Activated naive CD4-positive, alpha-beta T cell (primary cell): ENCODE measurements at places on chromosomes 2 and 18.

- DNase-seq = no peak
Measured at GRCh38 chr2:75003773-75004172, 45.3 kb downstream of the POLE4 start.

GRCh38 chr2:239232195-239232578 is 168.6 kb downstream of the HDAC4 start:
- no peak for DNase-seq

GRCh38 chr2:231185886-231186285 is 12.5 kb upstream of the ARMC9 start:
- DNase-seq = no peak

DNA sequence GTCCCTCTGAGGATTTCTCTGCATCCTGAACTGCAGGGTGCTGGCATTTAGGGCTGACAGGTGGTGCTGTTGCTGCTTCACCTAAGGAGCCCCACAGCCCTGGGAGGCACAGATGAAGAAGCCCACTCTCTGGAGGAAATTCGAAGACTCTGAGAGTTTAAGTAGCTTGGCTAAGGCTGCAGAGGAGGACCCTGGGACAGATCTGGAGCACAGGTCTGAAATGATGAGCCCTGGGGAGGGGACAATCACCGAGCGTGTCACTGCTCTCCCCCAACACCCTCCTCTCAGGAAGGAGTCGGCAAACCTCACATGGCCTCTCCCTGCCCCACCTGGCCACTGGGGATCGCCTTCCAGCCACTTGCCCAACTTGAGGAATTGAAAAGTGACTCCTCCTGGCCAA is 18.6 kb downstream of the CYP27C1 start:
- DNase-seq = no peak

GRCh38 chr2:43794956-43795355 is 21.1 kb downstream of the DYNC2LI1 start:
- no peak for DNase-seq

GRCh38 chr18:49573835-49574234 is 12.0 kb downstream of the LIPG start:
- DNase-seq = no peak

DNA sequence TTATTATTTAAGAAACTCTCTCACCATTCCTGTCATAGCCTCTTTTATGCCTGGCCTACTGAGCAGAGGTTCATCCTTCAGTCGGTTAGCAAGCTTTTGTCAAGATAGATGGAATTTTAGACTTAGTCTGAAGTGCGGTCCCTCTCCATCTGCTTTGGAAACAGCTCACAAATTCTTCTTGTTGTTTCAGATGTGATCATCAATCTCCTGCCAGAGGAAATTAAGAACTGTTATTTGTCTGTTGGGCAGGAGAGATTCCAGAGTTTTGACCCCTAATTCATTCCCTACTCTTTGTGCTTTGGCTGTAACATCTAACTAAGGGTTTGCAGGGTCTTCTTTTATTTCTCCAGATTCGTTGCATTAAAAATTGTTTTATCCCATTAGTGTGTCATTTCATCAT is 56.4 kb downstream of the LRRTM1 start:
- DNase-seq = no peak

DNA sequence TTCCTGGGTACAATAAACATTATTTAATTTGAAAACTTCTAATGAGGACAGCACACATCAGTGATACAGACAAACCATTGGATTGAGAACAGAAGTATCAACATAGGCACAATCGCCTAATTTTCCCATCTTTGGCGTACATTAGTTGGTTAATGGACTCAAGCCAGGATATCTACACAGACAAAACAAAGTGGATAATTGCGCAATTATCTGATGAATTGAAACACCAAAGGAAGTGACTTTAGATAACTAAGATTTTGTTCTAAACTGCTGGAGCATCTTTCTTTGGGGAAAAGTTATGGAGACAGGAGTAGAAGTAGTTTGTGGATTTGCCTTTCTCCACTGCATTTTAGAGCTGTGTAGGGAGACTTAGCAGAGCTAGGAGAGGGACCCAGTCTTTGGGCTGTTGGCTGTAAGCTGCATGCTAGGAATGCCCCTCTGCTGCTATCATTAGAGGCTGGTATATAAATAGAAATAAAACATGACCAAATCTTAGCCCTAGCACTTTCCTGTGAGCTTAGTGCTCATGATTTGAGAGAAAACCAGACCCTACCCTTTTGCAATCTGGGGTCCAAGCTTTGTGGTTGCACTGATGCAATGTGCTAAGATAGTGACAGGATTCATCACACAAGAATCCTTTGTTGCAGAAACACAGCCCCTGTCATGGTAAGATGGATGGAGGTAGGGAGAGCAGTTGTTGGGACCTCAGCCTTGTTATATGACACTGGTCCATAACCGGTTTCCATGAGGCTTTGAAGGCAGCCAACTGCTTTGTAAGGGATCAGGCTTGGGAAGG is 264.5 kb upstream of the PIK3C3 start:
- DNase-seq = no peak

DNA sequence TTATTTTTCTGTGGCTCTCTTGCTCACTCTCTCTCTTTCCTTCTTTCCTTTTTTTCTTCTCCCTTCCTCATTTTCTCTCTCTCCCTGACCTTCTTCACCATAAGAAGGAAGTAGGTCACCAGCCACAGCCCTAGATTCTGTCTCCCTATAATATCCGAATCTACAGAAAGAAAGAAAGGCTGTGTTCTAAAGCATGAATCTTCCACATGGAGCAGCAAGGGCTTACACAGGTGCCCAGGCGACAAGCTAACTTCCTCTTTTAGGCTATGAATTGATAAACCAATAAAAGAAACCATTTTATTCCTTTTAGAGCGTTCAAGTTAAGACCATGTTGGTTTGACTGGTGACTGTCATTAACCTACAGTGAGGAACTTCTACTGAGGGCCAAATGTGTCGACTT is 49.3 kb downstream of the CACNB4 start:
- no peak for DNase-seq

DNA sequence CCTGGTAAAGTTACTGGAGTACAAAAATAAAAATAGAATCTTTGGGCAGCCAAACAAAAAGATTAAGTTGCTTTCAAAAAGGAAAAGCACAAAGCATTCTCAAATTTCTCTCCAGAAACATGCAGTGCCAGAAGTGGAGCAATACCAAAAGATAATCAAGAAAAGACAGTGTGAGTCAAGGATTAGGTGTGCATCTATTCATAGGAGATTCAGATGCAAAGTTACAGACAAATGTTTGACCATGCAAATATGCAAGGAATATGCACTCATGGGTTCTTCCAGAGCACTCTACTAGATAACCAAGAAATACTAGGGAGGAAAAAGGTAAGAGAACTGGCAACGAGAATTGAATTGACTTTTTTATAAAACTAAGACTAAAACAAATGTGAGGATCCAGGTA is 51.8 kb upstream of the CDH20 start:
- no peak for DNase-seq

DNA sequence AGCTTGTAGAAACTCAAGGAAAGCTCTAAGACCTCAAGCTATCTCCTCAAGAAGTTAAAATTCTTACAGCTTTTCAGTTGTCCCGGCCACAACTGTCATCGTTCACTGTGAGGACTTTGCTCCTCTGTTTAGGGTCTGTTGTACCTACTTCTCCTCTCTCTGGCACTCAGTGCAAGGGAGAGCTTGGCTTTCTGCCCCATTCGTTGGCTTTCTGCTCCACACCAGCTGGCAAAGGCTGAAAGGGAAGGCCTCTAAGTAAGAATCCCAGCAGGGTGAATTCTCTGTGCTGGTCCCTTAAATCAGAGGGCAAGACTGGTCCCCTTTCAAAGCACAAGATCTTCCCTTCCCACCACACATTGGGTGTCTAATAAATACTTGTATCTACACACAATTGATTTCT is 17.3 kb downstream of the ZBTB7C start:
- DNase-seq = no peak

GRCh38 chr2:71133603-71134002 is 3.2 kb downstream of the MPHOSPH10 start:
- no peak for DNase-seq

DNA sequence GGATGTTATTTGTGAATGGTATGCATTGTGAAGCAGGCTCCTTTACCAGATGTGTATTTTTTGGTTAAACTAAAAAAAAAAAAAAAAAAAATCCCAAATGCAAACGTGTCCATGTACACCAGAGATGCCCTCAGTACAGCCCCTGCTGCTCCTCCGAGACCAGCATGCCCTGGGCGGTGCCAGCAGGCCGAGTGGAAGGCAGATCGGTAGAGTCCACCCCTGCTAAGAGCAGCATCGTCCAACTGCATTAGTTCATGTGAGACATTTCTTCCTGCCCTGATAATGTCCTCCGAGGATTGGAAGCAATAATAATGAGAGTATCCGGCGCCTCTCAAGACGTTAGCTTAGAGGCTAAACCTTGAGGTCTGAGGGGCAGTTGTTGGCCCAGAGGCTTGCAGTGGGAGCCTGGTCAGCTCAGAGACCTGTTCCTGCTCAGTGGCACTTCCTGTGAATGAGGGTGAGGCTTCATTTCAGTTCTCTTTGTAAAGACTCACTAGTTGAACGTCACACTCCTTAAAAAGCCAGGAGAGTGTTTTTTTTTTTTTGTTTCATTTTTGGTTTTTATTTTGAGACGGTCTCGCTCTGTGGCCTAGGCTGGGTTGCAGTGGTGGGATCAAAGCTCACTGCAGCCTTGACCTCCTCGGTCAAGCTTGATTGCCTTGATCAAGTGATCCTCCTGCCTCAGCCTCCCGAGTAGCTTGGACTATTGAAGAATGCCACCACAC is 5.6 kb downstream of the SLC66A3 start:
- no peak for DNase-seq

- no peak for DNase-seq
Measured at GRCh38 chr2:121902616-121903015, 147.2 kb downstream of the TSN start.

DNA sequence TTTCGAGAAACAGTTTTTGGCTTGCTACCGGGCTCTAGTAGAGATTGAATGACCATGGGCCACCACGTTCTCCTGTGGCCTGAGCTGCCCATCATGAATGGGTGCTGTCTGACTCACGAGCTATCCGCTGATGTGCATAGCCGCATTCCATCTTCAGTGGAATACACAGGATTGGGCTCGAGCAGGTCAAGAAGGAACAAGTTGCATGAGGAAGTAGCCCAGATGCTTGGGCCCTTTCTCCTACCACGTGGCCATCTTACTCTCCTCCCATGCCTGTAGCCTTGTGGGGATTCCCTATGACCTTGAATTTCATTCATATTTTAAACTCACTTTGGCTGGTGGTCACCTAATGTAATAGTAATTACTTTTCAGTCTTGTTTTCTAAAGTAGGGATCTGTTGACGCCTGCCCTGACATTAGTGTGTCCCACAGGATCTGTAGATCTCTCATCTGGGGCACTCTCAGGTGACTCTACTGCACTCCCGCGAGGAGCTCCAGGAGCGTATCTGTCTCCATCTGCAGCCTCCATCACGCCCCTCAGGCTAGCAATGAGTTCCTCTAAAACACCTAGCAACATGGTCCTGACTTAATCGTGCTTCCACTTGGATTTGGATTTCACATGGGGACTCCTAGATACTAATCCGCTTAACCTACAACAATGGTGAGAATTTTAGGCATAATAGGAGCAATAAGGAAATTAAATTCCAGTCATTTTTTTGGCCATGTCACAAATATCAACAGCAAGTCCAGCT is 67.8 kb downstream of the PSMG2 start:
- no peak for DNase-seq

DNA sequence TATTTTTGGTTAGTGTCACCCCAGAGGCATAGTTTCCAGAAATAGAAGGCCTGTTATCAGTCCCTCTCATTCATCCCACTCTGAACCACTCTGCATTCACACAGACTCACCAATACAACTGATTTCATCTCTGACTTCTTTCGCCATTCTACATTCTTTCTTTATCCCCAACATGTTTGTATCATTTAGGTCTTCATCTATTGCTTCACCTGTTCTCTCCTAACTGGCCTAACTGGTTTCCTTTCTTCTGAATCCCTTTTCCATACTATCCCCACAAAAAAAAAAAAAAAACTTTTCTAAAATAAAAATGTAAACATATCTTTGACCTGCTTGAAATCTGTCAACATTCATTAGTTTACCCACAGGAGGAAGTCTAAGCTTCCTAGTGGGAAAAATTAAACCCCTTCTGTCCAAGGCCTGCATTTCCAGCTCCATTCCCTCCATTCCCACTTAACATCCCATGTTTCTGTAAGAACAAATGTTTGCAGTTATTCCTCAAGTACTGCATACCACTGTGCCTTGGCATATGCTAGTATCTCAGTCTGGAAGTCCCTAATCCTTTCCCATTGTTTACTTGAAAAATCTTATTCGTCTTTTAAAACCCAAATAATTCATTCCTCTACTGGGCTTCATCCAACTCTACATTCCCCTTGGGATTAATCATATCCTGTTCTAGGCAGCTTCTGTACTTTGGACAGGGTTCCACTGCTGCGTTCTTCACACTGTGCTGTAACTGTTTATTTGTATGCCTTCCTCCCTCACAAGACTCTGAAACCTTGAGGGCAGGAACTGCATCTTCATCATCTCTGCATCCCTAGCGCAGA is 68.5 kb downstream of the FIGN start:
- DNase-seq = no peak

GRCh38 chr2:64780041-64780440 is 126.3 kb upstream of the SERTAD2 start:
- DNase-seq = no peak

DNA sequence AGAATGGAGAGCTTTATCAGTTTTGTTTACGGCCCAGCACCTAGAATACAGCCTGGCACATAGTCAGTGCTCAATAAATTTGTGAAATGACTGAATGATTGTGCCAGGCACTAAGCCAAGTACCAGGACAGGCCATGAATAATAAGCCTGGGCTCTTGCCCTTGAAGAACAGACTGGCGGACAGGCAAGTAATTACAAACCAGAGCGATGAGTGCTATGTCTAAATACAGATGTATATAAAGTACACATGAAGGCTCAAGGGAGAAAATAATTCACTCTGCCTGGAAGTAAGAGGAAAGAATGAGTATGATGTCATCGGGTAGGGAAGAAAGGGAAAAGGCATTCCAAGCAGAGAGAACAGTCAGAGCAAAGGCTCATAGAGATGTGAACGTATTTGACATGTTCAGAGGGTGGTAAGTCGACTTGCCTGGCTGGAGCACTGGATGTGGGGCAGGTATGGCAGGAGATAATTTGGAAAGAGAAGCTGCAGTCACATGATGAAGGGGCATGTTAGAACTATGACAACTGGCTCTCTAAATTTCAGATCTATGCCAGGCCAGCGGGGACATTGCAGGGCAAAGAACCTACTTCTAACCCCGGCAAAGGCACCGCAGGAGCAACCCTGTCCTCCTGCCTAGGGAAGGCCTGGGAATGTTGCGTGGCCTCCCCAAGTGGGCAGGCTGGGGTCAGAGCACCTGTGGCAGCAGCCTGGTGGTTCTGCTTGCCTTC is 119.1 kb upstream of the STPG4 start:
- DNase-seq = no peak

DNA sequence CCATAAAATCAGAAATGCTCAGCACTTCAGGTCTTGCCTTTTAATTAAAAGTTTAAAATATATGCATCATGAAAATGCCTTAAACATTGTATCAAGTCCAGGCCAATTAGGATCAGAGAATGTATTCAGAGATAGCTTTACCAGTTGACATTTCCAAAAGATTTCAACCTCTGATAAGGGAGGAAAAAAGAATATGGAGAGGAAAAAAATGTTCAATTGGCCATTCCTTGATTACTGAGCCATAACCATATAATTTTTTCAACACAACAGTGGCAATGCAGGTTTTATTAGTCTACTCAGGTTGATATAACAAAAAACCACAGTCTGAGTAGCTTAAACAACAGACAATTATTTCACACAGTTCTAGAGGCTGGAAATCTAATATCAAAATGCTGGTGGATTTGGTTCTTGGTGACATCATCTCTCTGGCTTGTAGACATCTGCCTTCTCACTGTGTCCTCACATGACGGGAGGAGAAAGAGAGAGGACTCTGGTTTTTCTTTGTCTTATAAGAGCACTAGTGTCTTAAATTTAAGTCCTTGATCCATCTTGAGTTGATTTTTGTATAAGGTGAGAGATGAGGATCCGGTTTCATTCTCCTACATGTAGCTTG is 111.9 kb downstream of the IRS1 start:
- no peak for DNase-seq
